ENCODE measurements at places on chromosomes 16 and 17.

GRCh38 chr16:58377932-58378331 is 14.3 kb upstream of the GINS3 start:
- peak; percentile 31 for DNase-seq

GRCh38 chr16:81745704-81746558 is 33.2 kb upstream of the PLCG2 start:
- DNase-seq = peak; percentile 71

GRCh38 chr17:17446666-17447155 is 30.1 kb upstream of the MED9 start:
- DNase-seq = no peak

GRCh38 chr17:34713687-34714086 is 134.3 kb downstream of the TMEM132E start:
- no peak for DNase-seq

- DNase-seq = no peak
These were observed 10.7 kb upstream of the RNF222 start for GRCh38 chr17:8408371-8408770.

DNA sequence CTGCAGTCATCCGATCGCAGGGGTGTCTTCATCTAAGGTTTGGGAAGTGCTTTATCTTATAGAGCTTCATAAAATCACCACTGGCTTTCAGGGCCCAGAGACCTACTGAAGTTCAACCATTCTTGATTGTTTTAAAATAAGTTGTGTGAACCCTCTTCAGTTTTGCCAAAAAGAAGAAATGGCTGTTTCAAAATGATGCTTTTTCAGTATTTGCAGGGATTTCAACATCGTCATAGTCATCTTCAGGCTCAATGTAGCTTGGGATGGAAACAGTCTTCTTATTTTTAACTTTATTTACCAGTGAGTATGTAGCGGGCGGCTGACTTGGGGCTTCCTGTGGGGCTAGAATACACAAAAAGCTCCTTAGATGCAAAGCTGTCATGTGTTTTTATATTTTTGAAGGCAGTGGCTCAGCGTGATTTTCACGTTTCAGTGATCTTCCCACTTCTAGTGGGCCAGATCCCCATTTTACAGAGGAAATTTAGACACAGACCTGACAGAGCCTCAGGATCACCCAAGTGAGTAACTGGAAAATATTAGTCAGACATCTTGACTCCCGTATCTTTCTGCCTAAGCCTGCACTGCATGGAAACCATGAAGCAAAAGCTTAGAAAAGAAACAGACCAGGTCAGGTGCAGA is 19.1 kb upstream of the ZNF594 start:
- DNase-seq = no peak

GRCh38 chr17:71926746-71927398 is 193.9 kb upstream of the SOX9 start:
- DNase-seq = peak; percentile 43

- DNase-seq = no peak
These were observed 306.5 kb upstream of the ZFHX3 start for GRCh38 chr16:73354434-73354833.

DNA sequence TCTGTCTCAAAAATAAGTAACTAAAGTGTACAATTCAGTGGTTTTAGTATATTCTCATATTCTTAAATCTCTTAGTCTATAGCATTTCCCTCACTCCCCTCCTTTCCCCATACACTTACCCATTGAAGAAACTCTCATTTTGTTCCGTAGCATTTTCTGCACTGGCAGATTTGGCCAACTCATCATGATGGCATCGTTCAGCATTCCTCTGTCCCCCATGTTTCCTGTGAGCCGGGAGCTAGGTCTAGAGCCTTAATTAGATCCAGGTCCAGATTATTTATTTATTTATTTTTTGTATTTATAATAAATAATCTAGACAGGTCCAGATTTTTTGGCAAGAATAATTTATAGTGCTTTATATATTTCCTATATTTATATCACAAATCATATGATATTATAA is 31.0 kb downstream of the HEATR3 start:
- DNase-seq = no peak

GRCh38 chr17:70190959-70191805 is 21.9 kb downstream of the KCNJ2 start:
- DNase-seq = peak; percentile 92

DNA sequence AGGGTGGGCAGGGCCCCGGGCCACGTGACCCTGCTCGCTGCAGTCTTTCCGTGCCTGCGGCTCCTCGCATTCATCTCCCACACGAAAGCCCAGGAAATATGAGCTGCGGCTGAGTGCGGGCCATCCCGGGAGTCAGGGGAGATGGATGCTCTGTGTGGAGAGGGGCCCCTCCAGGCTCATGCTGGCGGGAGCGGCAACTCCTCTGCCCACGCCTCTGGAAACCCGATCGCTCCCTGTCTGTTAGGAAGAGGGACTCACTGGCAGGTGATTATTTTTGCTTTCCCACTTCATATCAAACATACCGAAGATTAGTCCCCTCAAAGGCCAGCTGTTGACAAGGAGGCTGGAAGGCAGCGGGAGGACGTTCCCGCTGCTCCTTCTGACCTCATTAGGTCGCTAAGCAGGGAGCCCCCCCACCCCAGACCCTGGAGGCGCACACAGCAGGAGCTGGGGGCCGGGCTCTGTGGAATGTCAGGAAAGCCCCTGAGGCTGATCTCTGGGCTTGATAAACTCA is 228.5 kb downstream of the FOXL1 start:
- peak; percentile 90 for DNase-seq

DNA sequence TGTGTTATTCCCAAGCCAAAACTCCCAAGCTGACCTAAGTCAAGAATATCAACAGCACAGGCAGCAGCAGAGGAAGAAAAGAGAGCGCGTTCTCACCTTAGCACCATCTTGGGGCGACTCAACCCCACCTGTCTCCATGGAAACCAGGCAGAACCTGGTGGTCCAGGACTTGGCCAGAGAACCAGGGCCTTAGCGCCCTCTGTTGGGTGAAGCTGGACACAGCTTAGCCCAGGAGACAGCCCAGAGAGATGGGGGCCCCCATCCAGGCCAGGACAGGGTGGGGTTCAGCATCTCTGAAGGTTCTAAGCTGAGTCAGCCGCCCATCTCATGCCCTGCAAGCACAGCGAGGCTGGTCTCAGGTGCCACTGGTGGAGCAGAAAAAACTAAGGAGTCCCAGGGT is 60.1 kb upstream of the TMEM132E start:
- DNase-seq = no peak

- DNase-seq = no peak
These were observed 69.8 kb downstream of the PCTP start for GRCh38 chr17:55820675-55821074.

DNA sequence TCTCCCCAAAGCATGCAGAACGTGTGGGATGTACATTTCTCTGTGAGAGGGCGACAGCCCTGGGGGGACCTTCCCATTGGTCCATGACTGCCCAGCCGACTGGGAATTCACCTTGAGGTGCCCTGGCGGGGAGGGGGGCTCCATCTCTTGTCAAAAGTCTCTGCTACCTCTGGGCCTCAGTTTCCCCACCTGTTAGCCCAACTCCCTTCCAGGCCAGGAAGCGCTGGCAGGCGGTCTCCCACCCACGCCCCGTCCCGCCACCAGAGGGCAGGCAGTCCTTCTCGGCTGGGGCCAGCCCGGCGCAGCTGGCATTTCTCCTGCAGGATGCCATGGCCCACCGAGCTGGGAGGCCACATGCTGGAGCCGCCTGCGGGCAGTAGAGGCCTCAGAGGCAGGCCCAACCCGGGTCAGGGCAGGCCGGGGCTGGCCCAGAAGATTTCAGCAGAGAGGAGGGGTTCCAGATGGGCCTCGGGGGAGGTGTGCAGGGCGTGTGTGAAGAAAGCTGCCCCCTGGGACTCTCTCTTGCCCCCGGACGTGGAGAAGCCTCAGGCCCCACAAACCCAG is 16.6 kb downstream of the CD7 start:
- DNase-seq = peak; percentile 61

DNA sequence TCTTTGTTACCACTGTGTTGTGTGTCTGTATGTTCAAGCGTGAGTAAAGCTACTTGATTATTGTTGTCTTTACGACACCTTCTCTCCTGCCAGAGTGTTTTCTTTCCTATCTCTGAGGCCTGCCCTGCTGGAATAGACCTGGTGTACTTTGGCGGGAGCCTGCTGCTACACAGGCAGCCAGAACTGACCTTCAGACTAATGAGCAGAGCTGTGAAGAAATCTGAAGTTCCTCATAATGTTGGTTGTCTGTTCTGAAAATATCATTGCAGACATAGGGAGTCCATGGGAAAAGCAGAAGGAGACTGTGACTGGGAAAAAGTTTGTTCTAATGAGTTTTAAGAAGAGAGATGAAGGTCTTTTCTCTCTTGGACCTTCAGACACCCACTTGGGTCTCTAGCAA is 9.8 kb downstream of the RHOT1 start:
- DNase-seq = no peak

DNA sequence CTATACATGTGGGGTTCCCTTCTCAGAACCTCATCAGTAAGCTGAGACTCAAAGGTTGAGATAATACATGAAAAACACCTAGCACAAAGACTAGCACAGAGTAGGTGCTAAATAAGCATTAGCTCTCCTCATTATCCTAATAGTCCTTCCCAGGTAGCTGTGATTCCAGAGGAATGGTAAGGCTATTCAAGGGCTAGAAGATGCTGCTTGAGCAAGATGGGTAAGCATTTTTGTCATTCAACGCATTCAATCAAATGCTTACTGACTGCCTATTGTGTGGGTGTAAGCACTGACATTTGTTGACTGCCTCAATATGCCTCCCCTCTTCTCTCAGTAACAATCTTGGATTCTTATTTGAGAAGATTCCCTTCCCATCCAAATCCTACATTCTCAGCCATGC is 4.0 kb downstream of the SUPT4H1 start:
- DNase-seq = no peak

DNA sequence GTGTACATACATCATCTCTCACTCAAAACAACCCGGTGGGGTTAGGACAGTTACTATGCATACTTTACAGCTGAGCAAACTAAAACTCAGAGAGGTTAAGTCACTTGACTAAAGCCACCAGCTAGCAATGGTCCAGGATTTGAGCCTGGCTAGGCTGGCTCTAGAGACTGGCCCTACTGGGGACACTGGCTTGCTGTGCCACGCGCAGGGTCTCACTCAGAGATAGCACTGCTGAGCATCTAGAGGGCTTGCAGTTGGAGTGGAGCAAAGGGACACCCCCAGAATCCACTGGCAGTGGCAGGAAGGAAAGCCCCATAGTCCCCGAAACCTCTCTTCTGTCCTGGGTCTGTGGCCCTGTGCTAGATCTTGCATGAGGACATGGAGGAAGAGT is 11.1 kb downstream of the SAMD14 start:
- DNase-seq = no peak

- no peak for DNase-seq
These were observed 20.8 kb downstream of the PIK3R5 start for GRCh38 chr17:8944748-8945147.

DNA sequence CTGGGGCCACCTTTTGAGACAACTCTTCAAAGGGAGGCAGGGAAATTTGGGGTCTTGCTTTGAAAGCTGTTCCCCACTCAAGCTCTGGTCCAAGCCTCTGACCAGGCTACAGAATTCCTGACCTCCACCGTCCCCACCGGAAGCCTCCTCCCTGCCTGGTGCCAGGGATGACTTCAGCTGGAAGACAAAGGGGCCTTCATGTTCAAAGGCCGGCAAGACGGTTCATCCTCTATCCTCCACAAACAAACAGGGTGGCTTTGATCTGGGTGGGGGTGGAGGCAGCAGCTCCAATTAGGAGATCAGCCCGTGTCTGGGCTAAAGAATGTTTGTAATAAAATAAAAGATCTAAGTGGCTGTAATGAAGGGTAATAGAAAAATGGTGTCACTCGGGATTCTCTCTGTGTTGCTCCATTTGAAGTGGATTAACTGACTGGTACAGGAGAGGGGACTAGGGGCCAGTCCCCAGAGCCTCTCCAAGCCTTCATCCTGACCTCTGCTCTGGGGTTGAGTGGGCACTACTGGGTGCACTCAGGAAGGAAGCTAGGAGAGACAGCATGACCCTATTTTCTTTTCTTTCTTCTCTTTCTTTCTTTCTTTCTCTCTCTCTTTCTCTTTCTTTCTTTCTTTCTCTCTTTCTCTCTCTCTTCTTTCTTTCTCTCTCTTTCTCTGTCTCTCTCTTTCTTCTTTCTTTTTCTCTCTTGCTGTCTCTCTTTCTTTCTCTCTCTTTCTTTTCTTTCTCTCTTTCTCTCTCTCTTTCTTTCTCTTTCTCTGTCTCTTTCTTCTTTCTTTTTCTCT is 27.5 kb upstream of the NKD1 start:
- DNase-seq = no peak

DNA sequence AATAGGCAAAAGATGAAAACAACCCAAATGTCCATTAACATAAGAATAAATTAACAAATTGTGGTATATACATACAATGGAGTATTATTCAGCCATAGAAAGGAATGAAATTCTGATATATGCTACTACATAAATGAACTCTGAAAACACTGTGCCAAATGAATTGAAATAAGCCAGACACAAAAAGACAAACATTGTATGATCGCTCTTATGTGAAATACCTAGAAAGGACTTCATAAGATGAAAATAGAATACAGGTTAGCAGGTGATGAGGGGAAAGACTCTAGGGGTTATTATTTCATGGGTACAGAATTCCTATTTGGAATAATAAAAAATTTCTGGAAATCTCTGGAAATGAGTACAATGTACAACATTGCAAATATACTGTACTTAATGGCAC is 80.2 kb downstream of the BRIP1 start:
- no peak for DNase-seq

DNA sequence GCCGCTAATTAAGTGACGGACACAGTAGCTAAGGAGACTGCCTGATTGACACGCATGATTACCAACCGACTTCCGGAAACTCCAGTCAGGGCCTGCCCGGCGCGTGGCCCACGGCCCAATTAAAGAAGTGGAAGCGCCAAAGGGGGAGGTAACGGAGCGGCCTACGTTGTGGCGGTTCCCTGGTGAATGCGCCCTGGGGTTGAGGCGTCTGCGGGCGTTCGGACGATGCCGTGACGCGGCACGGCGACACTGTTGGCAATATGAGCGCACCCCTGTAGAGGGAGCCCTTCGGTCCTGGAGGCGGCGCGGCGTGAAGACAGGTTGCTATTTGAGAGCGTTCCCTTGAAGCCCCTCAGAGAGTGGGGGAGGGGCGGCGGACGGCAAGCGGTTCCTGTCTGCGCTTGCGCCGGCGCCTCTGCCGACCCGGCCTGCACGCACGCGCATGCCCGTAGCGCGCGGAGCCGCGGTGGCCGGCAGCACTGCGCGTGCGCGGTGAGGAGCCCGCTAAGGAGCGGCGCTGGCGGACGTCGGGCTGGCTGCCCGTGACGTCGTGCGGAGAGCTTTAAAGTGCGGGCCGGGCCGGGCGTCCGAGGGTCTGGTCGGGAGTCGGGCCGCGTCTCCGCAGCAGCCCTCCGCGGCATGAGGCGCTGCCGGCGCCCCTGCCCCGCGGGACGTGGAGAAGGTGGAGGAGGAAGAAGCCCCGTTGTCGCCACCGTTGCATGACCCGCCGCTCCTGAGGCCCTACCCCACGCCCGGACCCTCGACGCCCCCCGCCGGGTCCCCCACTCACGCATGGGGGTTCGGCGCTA is at the start of gene ALKBH5:
ALKBH5 (plus strand) TSS at position 495 of the 809 bp plus-strand sequence. CDS start 416 bp downstream, outside the sequence.
- DNase-seq = peak; percentile 99

Measured in NCI-H2171 treated with DMSO at 0.1 percent for 48 hours (cell line).